ENCODE measurements at places on chromosomes 5 and 9.

GRCh38 chr9:105158898-105159297, 85.6 kb upstream of the SLC44A1 start:
- DNase-seq: no peak

DNA sequence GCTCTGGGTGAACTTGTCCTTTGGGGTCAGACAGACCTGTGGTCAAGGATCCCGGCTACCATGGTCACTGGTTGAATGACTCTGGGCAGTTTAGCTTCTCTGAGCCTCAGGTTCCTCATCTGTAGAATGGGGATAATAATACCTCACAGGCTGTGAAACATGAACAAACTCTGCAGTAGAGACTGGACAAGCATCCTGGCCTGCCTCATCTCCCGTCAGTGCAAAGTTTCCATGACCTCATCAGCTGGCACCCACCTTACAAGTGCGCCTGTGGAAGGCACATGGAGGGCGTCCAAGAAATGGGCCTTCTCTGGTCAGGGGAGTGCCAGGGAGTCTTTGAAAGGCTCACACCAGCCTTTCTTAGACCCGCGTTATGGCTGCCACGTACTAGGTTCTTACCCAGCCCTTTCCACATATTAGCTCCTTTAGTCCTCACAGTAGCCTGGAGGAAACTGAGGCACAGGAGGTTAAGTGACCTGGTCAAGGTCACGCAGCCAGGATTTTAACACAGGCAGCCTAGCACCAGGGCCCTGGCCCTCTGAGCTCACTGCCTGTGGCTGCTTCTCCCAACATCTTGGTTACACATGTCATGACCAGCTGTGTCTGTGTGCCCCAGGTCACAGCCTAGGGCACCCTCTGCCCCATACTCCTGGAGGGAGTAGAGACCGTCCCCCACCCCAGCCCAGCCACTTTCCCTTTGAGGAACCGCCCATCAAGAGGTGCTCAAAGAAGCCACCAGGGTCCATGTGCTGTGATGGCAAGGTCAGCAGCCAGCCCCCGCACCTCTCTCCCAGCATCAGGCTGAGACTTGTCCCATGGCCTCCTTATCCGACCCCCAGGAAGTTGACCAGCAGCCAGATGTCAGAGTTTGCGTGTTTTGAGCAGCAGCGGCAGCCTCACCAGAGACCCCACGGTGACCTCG, 39.4 kb upstream of the RPL26L1 start:
- no peak for DNase-seq

GRCh38 chr9:21395778-21396717, 10.8 kb upstream of the IFNA2 start:
- peak; percentile 22 for DNase-seq

- no peak for DNase-seq
Measured at GRCh38 chr5:168291964-168292785, 730 bp downstream of the WWC1 start.

- DNase-seq: no peak
Measured at GRCh38 chr9:89444925-89445765, 52.8 kb downstream of the SEMA4D start.

GRCh38 chr9:89483592-89484474, 14.1 kb downstream of the SEMA4D start:
- DNase-seq: no peak

DNA sequence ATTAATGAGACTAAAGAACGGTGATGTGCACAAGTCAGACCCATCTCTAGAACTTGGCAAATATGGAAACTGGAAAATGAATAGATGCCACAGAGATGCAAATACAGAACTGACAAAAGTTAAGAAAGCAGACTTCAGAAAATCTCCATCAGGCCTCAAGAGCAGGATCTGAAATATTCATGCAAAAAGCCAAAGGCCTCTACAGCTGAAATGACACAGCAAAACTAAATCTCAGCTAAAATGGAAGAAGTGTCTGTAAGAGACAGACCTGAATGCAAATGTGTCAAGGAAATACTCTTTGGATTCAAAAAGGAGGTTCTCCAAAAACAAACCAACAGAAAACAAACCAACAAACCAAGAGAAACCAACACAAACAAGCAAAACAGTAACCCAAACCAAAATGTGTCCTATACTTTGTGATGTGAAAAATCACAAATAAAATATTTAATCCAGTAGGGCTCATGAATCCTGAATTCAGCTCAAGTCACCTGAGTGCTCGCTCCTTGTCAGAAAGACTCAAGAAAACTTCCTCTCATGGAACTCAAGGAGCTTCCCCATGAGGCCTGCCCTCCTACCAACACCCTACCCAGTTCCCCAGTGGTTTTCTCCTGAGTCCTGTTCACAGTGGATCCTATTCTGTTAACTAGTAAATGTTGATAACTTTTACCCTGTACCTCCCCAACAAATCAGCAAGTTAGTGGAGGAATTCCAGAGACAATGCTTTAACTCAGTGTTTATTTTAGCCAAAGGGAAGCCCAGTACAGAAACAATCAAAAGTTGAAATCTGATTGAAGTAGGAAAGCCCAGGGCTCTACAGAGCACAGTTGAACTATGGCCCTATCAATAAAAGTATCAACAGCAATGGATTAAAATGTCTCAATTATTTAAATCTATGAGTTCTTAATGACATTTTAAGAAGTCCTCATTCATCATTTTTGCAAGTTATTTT, 14.6 kb downstream of the MRPS27 start:
- DNase-seq: no peak

- DNase-seq: no peak
Measured at GRCh38 chr9:131677444-131678180, 62.3 kb downstream of the RAPGEF1 start.

DNA sequence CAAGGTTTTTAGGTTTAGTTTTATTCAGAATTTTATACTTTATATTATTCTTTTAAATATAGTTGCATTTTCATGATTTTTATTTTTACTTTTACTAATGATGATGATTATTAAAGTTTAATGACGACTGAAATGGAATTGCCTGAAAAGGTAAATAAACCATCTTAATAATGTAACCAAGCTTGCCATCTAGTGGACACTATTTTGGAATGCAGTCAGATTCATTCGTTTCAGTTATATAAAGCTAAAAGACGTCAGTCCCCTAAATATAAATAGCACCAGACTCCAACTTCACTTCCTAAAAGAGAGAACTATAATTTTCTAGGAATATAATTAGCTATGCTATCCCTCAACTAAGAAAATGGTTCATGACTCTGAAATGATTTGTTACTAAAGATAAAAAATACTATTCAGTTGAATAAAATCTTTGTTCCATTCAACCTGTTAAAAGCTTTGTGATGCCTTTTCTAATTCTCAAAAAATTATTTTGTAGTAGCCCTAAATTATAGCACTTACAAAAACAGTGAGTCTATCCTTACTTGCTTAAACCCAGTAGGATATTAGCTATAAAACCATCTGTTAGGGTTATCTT, 19.9 kb downstream of the ABITRAM start:
- no peak for DNase-seq

DNA sequence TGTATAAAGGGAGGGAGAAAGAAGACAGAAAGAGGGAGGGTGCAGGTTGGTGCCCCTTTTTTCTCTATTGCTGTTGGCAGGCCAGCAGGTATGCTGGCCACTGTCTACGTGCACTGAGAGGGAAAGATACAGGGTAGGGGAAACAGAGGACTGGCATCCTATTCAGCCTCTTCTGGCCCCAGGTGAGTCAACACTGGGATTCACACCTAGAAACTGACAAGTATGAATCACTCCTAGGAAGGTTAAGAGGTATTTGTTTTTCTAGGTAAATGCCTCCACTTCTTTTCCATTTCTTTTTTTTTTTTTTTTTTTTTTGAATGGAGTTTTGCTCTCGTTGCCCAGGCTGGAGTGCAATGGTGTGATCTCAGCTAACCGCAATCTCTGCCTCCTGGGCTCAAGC, 2.8 kb upstream of the UBAP1 start:
- DNase-seq: no peak

DNA sequence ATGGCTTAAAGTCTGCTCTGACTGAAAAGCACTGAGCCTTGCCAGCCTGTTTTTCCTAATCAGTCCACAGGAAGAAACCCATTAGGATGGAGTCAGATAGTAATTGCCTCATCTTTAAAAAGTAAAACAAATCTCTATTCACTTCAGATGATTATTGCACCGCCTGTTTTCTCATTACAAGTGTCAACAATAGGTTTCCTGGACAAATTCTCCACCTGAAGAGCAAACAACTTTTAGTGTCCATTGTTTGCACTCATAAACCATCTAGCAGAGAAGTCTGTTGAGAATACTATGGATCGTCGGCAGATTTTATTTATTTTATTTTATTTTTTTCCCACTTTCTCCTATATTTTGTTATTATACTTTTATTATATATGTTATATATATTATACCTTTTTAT, 20.3 kb downstream of the C5orf63 start:
- no peak for DNase-seq

- DNase-seq: no peak
Measured at GRCh38 chr9:131273856-131274673, 2.2 kb downstream of the FAM78A start.
